ENCODE measurements at places on chromosomes 16 and 17.

GRCh38 chr17:34242587-34243363 lies 12.3 kb upstream of the CCL2 start:
- no peak for DNase-seq
- no peak overlapping the region for H3K27ac ChIP-seq

- no peaks in the 10 kb centered on the region for H3K36me3 ChIP-seq
- H3K27ac ChIP-seq = no peak overlapping the region
- no peak overlapping the region for H3K4me3 ChIP-seq
- DNase-seq = no peak
- H3K27me3 ChIP-seq = peaks cover 56% of the 10 kb centered on the region
- H3K4me1 ChIP-seq = no peaks in the 10 kb centered on the region
Observed at GRCh38 chr17:74408815-74409214, 23.1 kb upstream of the GPRC5C start.

- H3K4me3 ChIP-seq = no peak overlapping the region
- H3K27ac ChIP-seq = no peak overlapping the region
- no peak for DNase-seq
Observed at GRCh38 chr16:68786685-68787418, 49.8 kb downstream of the CDH1 start.

- H3K4me3 ChIP-seq = no peak overlapping the region
- no peaks in the 10 kb centered on the region for H3K36me3 ChIP-seq
- H3K4me1 ChIP-seq = peaks cover 25% of the 10 kb centered on the region
- H3K27ac ChIP-seq = no peak overlapping the region
Observed at GRCh38 chr16:3997231-3997841, 116.8 kb upstream of the CREBBP start.

- peaks cover 32% of the 10 kb centered on the region for H3K4me1 ChIP-seq
- H3K4me3 ChIP-seq = no peak overlapping the region
- no peak overlapping the region for H3K27ac ChIP-seq
- H3K36me3 ChIP-seq = peaks cover 4% of the 10 kb centered on the region
- no peak for DNase-seq
Observed at GRCh38 chr17:36942631-36943125, 5.4 kb downstream of the LHX1 start.

DNA sequence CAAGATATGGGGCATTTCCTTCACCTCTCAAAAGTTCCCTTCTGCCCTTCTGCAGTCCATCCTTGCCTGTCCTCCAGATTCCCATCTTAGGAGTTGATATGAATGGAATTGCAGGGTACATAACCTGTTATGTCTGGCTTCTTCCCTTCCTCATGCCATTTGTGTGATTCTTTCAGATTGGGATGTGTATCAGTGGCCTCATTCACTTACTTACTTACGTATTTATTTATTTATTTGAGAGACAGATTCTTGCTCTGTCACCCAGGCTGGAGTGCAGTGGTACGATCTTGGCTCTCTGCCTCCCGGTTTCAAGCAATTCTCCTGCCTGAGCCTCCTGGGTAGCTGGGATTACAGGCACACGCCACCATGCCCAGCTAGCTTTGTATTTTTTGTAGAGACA lies 6.2 kb upstream of the TMEM94 start:
- peaks cover 9% of the 10 kb centered on the region for H3K4me1 ChIP-seq
- H3K4me3 ChIP-seq = no peak overlapping the region
- H3K27me3 ChIP-seq = peaks cover 29% of the 10 kb centered on the region
- H3K27ac ChIP-seq = no peak overlapping the region
- DNase-seq = no peak

GRCh38 chr17:18015593-18015992 lies 23.4 kb downstream of the ATPAF2 start:
- H3K27me3 ChIP-seq = no peaks in the 10 kb centered on the region
- no peak for DNase-seq
- no peak overlapping the region for H3K27ac ChIP-seq
- no peak overlapping the region for H3K4me3 ChIP-seq
- H3K36me3 ChIP-seq = peaks cover 6% of the 10 kb centered on the region

DNA sequence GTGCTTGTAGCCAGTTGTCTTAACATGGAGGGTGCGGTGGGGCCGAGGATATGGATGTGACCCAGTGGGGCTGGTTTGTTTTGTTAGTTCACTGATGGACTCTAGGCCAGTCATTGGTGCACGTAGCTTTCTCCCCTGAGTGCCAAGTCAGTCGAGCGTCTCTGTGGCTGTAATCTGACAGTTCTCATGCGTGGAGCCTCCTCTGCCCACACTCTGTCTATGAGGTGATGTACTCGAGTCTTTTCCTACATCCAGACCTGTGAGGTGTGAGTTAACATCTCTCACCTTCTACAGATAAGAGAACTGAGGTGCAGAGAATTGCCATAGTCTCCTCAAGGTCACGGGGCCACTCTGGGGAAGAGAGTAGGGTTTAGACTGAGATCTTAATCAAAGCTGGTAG lies 90.2 kb downstream of the MARCHF10 start:
- H3K4me1 ChIP-seq = no peaks in the 10 kb centered on the region
- no peak for DNase-seq
- H3K27ac ChIP-seq = no peak overlapping the region
- no peaks in the 10 kb centered on the region for H3K36me3 ChIP-seq

- peaks cover 94% of the 10 kb centered on the region for H3K27me3 ChIP-seq
- no peak overlapping the region for H3K4me3 ChIP-seq
- peak; percentile 10 for DNase-seq
- H3K36me3 ChIP-seq = peaks cover 2% of the 10 kb centered on the region
- no peak overlapping the region for H3K27ac ChIP-seq
Observed at GRCh38 chr17:48644910-48645557, 18.9 kb upstream of the HOXB9 start.

DNA sequence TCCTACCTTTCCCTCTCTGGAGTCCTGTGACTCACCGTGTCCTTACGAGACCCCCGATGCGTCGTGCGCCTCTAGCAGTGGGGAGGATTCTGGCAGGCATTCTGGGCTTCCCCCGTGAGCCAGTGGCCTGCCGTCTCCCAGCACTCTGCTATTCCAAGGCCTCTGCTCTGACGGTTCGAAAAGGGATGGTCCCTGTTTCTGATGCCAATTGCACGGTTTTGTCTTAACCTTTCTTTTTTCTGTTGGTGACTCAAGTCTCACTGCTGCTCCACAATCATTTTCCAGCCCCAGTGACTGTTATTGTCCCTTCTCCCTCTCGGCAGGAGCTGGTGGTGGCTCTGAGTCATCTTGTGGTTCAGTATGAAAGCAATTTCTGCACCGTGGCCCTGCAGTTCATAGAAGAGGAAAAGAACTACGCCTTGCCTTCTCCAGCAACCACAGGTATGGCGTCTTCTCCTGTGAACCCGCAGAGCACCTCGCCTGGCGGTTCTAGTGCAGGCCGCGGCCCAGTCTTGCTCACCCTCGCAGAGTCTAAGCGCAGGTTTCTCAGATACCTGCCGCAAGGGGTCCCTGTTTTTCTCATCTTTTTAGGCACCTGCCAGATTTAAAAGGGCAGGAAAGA lies 100.1 kb upstream of the CHMP6 start:
- no peaks in the 10 kb centered on the region for H3K27me3 ChIP-seq
- H3K27ac ChIP-seq = peak overlapping the region; percentile 95
- H3K4me3 ChIP-seq = peak overlapping the region; percentile 75

All from activated naive CD4-positive, alpha-beta T cell treated with anti-CD3 and anti-CD28 coated beads, Interleukin-2, amount 10 ng/mL, durations not matched to agents 7 days and 5 days (primary cell).